ENCODE measurements at places on chromosomes 6 and 20. TPM values are rescaled to one million over a fixed set of nuclear protein-coding genes. Genes with fewer than 3 reads are reported as not detected.
A peak's percentile ranks its signal among the peaks of the same experiment; 100 is the strongest.

- H3K27me3 ChIP-seq, result no peaks in the 10 kb centered on the region
- H3K4me3 ChIP-seq, result no peak overlapping the region
- H3K4me1 ChIP-seq, result no peaks in the 10 kb centered on the region
- H3K27ac ChIP-seq, result no peak overlapping the region
- no peak for DNase-seq
These were observed 74.9 kb downstream of the FOXO3 start for GRCh38 chr6:108635505-108636226.

PRKN gene
- not detected for total RNA-seq

KCNQ2 gene
- not detected for total RNA-seq

DNA sequence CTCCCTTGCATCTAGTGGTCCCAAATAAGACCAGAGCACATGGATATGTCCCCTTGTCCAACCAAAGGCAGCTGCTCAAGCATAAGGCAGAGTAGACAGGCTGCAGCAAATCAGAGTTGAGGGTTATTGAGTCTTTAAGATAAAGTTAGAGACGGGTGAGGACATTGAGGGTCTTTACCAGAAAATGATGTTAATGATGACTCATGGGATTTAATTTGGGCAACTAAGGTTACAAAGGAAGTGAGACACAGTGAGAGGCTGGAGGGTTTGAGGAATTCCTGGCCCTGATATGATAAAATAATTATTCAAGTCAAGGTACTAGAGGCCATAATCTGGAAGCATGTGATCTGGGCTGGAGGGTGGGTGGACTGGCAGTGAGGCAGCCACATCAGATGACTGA is 133.6 kb downstream of the ALDH8A1 start:
- peaks cover 26% of the 10 kb centered on the region for H3K4me1 ChIP-seq
- H3K27me3 ChIP-seq, result no peaks in the 10 kb centered on the region
- no peaks in the 10 kb centered on the region for H3K36me3 ChIP-seq
- no peak overlapping the region for H3K4me3 ChIP-seq
- H3K27ac ChIP-seq, result no peak overlapping the region
- no peak for DNase-seq

- H3K27me3 ChIP-seq, result peaks cover 48% of the 10 kb centered on the region
- H3K4me1 ChIP-seq, result no peaks in the 10 kb centered on the region
- no peaks in the 10 kb centered on the region for H3K36me3 ChIP-seq
- no peak overlapping the region for H3K27ac ChIP-seq
These were observed 119.3 kb upstream of the RALGAPA2 start for GRCh38 chr20:20831794-20832193.

TXLNB gene
- total RNA-seq, result not detected

DNA sequence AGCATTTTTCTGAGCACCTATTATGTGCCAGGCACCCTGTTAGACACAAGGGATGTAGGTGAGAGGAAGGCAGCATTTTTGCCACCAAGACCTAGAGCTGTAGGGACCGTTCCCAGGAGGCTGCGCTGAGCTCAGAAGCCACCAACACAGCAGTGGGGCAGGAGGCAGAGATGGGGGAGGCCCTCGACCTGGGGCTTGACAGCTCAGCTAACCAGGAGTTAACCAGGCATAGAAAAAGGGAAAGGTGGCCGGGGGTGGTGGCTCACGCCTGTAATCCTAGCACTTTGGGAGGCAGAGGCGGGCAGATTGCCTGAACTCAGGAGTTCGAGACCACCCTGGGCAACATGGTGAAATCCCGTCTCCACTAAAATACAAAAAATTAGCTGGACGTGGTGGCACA is 29.5 kb downstream of the KIF25 start:
- H3K27me3 ChIP-seq, result no peaks in the 10 kb centered on the region
- H3K4me3 ChIP-seq, result no peak overlapping the region
- no peaks in the 10 kb centered on the region for H3K36me3 ChIP-seq
- no peak overlapping the region for H3K27ac ChIP-seq
- DNase-seq, result no peak
- peaks cover 15% of the 10 kb centered on the region for H3K4me1 ChIP-seq

GRCh38 chr6:119830494-119831295 is 481.1 kb upstream of the MAN1A1 start:
- peak overlapping the region; percentile 71 for H3K27ac ChIP-seq
- H3K4me1 ChIP-seq, result peaks cover 55% of the 10 kb centered on the region
- peak; percentile 70 for DNase-seq
- no peaks in the 10 kb centered on the region for H3K27me3 ChIP-seq
- no peak overlapping the region for H3K4me3 ChIP-seq
- H3K36me3 ChIP-seq, result no peaks in the 10 kb centered on the region

DNA sequence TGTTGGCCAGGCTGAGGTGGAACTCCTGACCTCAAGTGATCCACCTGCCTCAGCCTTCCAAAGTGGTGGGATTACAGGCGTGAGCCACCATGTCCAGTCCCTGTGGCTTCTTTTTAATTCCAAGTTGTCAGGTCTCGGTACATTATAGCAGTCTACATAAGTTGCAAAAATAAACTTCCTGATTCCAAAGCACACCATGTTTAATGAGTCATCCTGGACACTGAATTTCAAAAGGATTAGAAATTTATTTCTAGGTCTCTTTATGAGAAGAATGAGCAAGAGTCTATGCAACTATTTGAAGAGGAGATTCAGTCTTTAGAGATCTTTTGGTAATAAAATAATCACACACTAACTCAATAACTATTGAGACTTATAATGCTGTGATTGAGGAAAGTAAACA is 63.9 kb upstream of the MCHR2 start:
- no peak overlapping the region for H3K27ac ChIP-seq
- DNase-seq, result no peak
- no peaks in the 10 kb centered on the region for H3K27me3 ChIP-seq
- no peaks in the 10 kb centered on the region for H3K36me3 ChIP-seq
- no peak overlapping the region for H3K4me3 ChIP-seq
- H3K4me1 ChIP-seq, result no peaks in the 10 kb centered on the region

ZNF318 gene
- total RNA-seq, result 14.9 TPM

GRCh38 chr20:49814057-49814694 is 1.5 kb downstream of the SLC9A8 start:
- DNase-seq, result peak; percentile 80
- no peaks in the 10 kb centered on the region for H3K27me3 ChIP-seq
- H3K27ac ChIP-seq, result peak overlapping the region; percentile 98
- H3K4me3 ChIP-seq, result peak overlapping the region; percentile 87

LAMP5 gene
- total RNA-seq, result not detected

GABRR1 gene
- total RNA-seq, result not detected

FKBP1C gene
- 0.46 TPM for total RNA-seq

GRCh38 chr6:146543211-146543939 is at the start of gene RAB32:
TSS of gene RAB32 (plus strand) at chr6:146543833. CDS start at chr6:146543872, 39 bp downstream.
- peak within 1 kb of the TSS; percentile 96 for H3K4me3 ChIP-seq
- peaks cover 31% of the 10 kb centered on the region for H3K4me1 ChIP-seq
- no peaks in the 10 kb centered on the region for H3K36me3 ChIP-seq
- H3K27ac ChIP-seq, result peak within 1 kb of the TSS; percentile 59
- peak; percentile 73 for DNase-seq
- no peaks in the 10 kb centered on the region for H3K27me3 ChIP-seq

- no peak for DNase-seq
- H3K4me1 ChIP-seq, result peaks cover 33% of the 10 kb centered on the region
- no peak overlapping the region for H3K27ac ChIP-seq
- no peaks in the 10 kb centered on the region for H3K27me3 ChIP-seq
These were observed 77.2 kb downstream of the CD164 start for GRCh38 chr6:109305028-109305427.

DNA sequence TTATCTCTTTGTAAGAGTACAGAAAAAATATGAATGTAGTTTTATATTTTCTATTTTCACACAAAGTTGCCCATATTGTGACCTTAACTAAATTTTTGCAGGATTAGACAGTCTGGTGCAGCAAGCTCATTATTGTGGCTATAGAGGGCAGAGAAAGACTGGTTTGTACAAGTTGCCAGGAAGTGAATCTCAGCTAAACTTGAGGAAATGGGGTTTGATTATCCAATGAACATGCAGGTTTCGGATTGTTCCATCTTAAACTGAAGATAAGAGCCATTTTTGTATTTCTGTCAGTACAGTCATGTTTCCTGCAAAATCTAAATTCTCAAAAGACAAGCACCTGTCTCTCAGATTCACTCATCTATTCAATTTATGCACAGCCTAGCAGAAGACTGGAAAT is 390.9 kb downstream of the MMUT start:
- no peak for DNase-seq
- H3K27me3 ChIP-seq, result no peaks in the 10 kb centered on the region
- H3K27ac ChIP-seq, result no peak overlapping the region
- H3K4me3 ChIP-seq, result no peak overlapping the region
- no peaks in the 10 kb centered on the region for H3K4me1 ChIP-seq
- H3K36me3 ChIP-seq, result no peaks in the 10 kb centered on the region

DNA sequence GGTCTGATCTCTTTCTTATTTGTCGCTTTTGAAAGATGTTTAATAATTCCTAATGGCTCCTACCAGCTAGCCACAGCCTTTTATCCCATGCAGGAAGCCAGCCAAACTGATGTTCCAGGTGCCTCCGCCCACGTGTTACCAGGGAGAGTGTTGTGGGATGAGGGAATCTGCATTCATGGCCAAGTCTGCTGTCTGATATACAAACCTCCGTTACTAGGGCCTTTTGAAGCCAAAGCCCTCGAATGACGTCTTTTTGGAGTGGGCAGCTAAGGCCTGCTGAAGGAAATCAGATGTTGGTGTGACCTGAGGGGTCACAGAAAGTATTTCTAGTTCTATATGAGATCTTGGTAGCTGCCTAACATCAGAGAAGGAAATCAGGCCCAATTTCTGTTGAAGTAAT is 21.3 kb downstream of the STK35 start:
- peaks cover 8% of the 10 kb centered on the region for H3K4me1 ChIP-seq
- H3K36me3 ChIP-seq, result peaks cover 21% of the 10 kb centered on the region
- H3K27ac ChIP-seq, result no peak overlapping the region

GPX5 gene
- not detected for total RNA-seq

LMBRD1 gene
- total RNA-seq, result 25.2 TPM

DNA sequence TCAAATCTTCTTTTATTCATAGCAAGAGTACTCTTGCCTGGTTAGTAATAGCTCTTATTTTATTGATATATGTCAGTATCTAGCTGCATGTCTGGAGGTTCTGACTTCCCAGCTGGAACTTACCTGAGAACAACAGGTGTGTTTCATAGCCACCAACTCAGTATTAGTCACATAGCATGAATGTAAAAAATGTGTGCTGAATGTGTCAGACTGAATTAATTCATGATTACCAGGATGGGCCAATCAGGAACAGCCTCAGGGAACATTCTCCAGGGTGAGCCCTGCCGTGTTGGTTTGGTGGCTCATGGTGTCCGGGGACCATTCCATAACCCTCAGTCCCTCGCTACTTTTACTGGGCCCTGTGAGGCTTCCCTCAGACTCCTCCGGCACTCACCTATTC is 99.7 kb downstream of the TULP4 start:
- peak overlapping the region; percentile 55 for H3K27ac ChIP-seq
- no peaks in the 10 kb centered on the region for H3K36me3 ChIP-seq
- peaks cover 23% of the 10 kb centered on the region for H3K4me1 ChIP-seq
- no peaks in the 10 kb centered on the region for H3K27me3 ChIP-seq
- peak; percentile 60 for DNase-seq
- no peak overlapping the region for H3K4me3 ChIP-seq

GRCh38 chr6:161272635-161273273 is 1.1 kb downstream of the AGPAT4 start:
- H3K4me3 ChIP-seq, result no peak overlapping the region
- H3K36me3 ChIP-seq, result no peaks in the 10 kb centered on the region
- H3K4me1 ChIP-seq, result no peaks in the 10 kb centered on the region
- DNase-seq, result no peak
- H3K27ac ChIP-seq, result no peak overlapping the region
- H3K27me3 ChIP-seq, result peaks cover 28% of the 10 kb centered on the region

GRCh38 chr6:9711365-9711764 is 703.5 kb downstream of the TFAP2A start:
- no peaks in the 10 kb centered on the region for H3K4me1 ChIP-seq
- H3K27ac ChIP-seq, result no peak overlapping the region

- no peaks in the 10 kb centered on the region for H3K36me3 ChIP-seq
- H3K27ac ChIP-seq, result peak overlapping the region; percentile 59
- peaks cover 44% of the 10 kb centered on the region for H3K4me1 ChIP-seq
- no peak for DNase-seq
- H3K27me3 ChIP-seq, result no peaks in the 10 kb centered on the region
These were observed 8.2 kb downstream of the ARHGAP40 start for GRCh38 chr20:38609815-38610214.

DNA sequence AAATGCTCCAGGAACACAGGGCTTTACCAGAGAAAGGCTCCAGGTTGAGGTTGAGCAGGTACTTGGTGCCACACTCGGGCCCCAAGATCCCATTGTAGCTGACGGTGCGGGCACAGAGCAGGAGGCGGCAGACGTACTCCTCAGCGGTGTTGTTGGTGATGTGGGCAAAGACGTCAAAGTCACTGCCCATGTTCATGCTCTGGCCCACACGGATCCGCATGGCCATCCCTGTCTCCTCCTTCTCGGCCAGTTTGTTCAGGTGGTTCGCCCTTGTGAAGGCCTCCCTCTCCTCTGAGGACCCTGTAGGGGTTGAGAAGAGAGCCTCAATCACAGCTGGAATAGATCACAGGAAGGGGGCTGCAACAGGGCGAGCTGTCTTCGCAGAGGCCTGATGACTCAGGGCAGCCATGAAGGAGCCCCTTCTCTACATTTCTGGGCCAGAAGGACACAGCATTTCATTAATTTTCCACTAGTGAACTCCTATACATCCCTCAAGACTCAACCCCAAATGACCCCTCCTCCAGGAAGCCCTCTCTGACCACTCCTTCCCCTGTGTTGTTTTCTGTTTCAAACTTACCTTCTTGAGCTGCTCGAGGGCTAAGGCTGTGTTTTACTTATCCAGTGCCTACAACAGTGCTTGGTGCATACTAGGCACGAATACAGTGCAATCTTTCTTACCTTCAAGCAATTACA is 26.8 kb downstream of the TGM2 start:
- H3K27ac ChIP-seq, result peak overlapping the region; percentile 92
- no peaks in the 10 kb centered on the region for H3K27me3 ChIP-seq
- H3K4me3 ChIP-seq, result no peak overlapping the region

DNA sequence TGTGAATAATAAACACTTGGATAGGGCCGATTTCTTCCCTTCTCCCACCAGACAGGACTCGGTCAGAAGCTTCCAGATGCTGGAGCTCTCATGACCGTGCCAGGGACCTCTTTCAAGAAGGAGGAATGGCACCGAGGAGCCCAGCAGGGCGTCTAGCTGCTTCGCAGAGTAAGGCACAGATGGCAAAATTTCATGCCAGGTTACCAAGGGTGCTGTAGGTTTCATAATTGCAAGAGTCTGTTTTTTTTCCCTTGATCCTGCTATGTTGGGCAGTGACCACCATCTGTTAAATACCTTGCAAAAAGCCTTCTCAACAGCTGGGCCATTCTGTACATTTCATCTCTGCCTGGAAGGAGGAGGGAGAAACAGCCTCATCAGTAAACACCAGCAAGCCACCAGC is 111.8 kb downstream of the EDN3 start:
- H3K4me3 ChIP-seq, result no peak overlapping the region
- H3K36me3 ChIP-seq, result no peaks in the 10 kb centered on the region
- DNase-seq, result no peak

ZC2HC1B gene
- total RNA-seq, result not detected

TRAPPC3L gene
- not detected for total RNA-seq

PRICKLE4 gene
- 9.2 TPM for total RNA-seq

All from PC-9 (cell line).